RKO (cell line): ENCODE measurements at places on chromosomes 2 and 18.
A peak's percentile ranks its signal among the peaks of the same experiment; 100 is the strongest.

- no peak for DNase-seq
Observed at GRCh38 chr2:8036366-8036765, 645.5 kb upstream of the ID2 start.

- peak; percentile 44 for DNase-seq
Observed at GRCh38 chr2:234840336-234840735, 111.5 kb upstream of the SH3BP4 start.

DNA sequence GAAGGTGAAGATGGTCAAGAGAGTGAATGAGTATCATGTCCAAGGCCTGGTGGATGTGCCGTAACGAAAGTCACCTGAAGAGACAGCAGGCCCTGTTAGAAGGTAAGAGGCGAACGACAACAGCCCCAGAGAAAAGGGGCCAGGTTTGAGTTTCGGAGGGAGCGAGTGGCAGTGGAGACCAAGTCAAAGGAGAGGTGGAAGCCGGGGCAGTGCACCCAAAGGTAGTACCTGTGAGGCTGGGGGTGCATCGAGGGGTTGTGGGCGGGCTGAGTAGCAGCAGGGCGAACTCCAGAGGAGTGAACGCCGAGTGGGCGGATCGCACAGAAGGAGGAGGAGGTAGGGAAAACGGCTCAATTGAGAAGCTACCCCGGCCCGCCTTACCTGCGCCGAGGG lies 358 bp downstream of the USP37 start:
- DNase-seq, result no peak

DNA sequence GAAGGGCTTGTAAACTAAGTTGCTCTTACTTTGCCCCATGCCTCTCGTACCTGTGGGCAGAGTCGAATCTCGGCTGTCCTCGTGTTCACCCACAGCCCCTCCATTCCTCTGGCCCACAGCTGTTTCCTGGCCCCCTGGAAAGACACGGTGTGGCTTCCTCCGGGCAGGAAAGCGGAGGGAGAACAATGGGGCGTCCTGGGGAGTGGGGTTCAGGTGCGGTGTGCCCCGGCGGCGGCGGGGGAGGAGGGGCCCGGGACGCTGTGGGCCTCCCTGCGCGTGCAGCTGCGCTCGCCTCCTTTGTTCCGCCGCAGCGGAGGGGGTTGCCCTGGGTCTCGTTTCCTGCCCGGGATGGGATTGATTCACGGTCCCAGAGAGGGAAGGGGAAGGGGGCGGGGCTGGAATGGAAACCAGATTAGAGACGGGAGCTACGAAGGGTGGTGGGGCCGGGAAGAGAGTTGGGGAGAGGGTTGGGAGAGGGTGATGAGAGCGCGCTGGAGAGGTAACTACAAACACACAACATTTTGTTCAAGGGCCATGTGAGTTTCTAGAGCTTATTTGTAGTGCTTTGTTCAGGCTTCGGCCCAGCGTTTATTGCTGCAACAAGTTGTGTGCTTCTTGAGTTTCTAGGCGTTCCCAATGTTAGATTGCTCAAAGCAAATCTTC lies 796 bp downstream of the MYO1B start:
- DNase-seq, result peak; percentile 79

DNA sequence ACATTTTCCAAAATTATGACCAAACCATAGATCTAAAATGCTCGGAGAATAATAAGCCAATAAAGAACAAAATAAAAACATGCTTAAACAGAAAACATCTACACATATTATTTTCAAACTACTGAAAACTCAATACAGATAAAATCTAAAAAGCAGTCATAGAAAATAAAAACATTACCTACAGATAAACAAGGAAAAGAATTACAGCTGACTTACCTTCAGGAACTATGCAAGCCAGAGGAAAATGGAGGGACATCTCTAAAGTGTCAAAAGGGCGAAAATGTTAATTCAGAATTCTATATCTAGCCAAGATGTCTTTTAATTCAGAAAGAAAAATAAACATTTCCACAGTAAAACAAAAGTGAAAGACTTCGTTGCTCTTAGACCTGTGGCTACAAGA lies 112.9 kb upstream of the GYPC start:
- no peak for DNase-seq

GRCh38 chr2:63287956-63288355 lies 237.3 kb downstream of the OTX1 start:
- DNase-seq, result no peak

- no peak for DNase-seq
Observed at GRCh38 chr18:40326985-40327384, 1628.0 kb upstream of the PIK3C3 start.

DNA sequence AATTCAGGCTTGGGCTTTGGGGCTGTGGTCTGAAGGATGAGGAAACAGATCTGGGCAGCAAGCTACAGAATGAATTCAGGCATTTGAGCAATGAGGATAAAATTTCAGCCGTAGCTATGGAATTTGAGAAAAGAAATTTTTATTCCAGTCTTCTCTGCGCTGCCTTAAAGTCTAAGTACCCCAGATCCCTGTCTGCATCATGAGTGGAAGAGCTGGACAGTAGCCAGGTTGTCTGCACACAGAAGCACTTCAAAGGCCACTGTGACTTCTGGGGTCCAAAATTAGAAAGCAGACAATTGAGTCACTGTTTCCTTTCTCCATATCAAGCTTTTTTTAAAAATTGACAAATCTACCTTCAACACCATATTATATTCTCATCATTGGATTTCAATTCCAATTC lies 787.6 kb upstream of the GCFC2 start:
- no peak for DNase-seq

- DNase-seq, result no peak
Observed at GRCh38 chr2:218296847-218297246, 4.5 kb upstream of the TMBIM1 start.

DNA sequence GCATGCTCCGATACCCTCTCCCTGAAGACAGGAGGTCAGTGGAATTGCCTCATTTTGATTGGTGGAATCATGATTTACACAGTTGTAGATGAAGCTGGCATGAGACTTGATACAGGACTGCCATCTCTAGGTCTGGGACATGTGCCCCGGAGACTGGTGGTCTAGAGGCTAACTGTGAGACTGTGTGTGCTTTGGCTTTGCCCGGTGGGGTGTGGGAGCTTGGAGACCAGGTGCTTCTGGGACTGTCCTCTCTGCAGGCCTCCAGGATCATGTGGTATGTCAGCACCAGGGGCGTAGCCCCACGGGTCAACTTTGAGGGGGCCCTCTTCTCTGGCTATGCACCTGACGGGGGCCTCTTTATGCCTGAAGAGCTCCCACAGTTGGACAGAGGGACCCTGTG lies 2.7 kb downstream of the THNSL2 start:
- DNase-seq, result no peak

DNA sequence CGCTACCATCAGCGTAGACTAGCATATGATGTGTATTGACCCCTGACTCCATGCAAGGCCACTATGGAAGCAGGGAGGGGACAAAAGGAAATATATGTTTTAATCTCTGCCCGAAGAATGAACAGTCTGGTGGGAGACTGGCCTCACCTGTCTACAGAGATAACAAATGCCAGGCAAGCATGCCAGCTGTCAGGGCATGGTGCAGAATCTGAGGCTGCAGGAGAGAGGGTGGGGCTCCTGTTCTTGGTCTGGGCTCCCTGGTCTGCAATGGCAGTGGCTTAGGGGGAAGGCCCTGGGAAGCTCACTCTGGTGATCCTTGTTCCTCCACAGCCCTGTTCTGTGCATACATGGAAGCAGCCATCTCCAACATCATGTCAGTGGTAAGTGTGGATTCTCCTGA lies 27.5 kb downstream of the SLC14A2 start:
- no peak for DNase-seq

DNA sequence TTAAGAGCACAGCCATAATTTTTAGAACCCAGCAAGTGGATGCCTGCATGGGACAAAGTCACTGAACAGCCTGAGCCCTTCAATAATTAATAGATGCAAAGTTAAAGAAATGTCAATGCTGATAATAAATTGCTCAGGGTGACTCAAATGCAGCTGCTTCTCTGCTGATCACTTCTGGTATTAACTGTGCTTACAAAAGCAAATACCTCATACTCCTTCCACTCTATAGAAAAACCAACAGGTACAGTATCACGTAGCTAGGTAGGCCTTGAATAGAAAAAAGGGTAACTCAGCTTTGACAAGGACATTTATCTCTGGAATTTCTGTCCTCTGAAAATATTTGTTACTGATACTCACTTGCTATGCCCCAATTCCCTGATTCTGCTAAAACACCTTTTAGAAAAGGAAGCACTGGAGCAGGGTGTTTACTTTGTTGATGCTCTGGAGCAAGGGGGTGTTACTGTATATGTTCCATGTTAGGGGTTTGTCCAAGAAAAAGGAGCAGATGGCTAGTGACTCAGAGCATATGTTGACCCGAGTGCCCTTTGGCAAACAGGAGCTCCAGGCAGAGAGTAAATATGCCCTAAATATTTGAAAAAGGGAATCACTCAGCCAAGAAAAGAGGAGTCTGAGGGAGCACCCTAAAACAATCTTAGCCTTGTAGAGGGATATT lies 59.1 kb upstream of the RTN4 start:
- DNase-seq, result no peak

GRCh38 chr2:212028798-212029394 lies 509.7 kb downstream of the ERBB4 start:
- no peak for DNase-seq

- DNase-seq, result no peak
Observed at GRCh38 chr2:29241955-29242565, 126.8 kb downstream of the CLIP4 start.

DNA sequence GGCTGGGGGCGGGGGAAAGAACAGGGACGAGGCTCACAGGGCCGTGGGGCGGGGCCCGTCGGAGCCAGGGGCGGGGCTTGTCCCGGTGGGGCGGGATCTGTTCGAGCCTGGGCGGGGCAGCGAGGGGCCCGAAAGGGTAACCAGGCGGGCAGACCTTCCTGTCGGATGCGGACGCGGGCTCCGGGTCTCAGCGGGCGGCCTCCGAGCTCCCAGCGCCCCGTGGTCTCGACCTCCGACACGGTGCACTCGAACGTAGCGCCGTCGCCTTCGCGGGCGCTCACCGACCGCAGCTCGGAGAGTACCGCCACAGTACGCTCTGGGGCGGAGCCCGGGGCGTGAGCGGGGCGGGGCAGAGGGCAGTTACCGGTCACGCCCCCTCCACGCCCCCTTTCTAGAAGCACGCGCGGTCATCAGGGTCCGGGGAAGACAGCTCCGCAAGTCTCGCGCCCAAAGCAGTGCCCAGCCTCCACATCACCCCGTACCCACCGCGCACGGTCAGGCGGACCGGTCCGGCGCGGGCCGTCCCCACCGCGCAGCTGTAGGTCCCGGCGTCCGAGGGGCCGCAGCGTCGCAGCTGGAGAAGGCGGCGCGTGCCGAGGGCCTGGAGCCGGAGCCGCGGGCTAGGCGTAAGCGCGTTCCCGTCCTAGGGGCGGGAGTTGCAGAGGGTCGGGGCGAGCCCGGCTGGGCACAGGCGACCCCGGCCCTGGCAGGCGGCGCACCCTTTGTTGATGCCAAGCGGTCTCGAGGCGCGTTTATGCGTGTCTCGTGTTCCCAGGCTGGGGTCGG lies 8.7 kb downstream of the TMEM198 start:
- DNase-seq, result no peak

GRCh38 chr2:234335661-234336228 lies 161.1 kb downstream of the ARL4C start:
- no peak for DNase-seq

- no peak for DNase-seq
Observed at GRCh38 chr2:48249631-48250473, 280.1 kb upstream of the STON1 start.

DNA sequence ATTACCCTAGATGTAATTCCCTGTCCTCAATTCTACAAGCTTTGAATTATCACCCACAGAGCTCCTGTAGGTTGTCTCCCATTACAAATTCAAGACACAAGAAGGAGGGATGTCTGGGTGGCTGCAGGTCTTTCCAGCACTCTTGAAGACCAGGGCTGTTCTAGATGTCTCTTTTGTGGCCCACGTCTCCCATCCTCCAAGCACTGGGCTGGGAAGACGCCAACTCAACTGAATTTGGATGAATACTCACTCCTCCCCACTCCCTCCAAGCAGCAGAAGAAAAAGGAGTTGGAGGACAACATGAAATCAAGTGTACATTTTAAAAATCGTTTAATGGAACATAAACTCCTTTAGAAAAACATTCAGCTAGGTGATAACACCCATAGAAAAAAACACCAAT lies 31.2 kb downstream of the SMAD7 start:
- no peak for DNase-seq

DNA sequence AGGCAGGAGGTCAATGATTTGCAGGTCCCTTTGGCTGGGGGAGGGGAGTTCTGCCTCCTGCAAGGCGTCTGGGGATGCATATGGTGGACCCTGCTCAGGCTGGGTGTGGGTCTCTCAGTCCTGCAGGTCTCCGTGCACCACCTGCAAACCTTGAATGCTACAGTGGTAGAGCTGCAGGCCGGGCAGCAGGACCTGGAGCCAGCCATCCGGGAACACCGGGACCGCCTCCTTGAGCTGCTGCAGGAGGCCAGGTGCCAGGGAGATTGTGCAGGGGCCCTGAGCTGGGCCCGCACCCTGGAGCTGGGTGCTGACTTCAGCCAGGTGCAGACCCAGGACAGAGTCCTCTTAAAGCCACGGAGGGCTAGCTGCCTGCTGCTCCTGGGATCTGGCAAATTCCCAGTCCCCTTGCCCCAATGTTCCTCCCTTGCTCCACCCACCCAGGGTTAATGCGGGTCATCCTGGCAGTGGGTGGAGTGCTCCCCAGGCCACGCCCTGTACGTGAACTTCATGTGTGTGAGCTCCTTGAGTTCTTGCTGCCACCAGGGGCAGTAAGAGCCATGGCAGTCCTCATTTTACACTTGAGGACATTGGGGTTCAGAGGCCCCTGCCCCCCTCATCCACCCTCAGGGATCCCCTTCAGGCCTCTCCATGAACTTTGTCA lies 3.1 kb downstream of the PROM2 start:
- peak; percentile 24 for DNase-seq

- no peak for DNase-seq
Observed at GRCh38 chr2:141035846-141036420, 1094.9 kb downstream of the LRP1B start.

GRCh38 chr2:101622210-101623030 lies 75.1 kb upstream of the MAP4K4 start:
- no peak for DNase-seq

- DNase-seq, result no peak
Observed at GRCh38 chr2:191863988-191864387, 17.1 kb upstream of the CAVIN2 start.

- no peak for DNase-seq
Observed at GRCh38 chr2:142270291-142270690, 139.5 kb upstream of the LRP1B start.
